Lung microvascular endothelial cell (primary cell): ENCODE measurements at places on chromosomes 1 and 21. TPM values are rescaled to one million over a fixed set of nuclear protein-coding genes. Genes with fewer than 3 reads are reported as not detected.

TDRD10 gene
- 3.5 and 5.0 TPM in 2 replicates for total RNA-seq

C8A gene
- total RNA-seq, result not detected in 2 replicates

RBM11 gene
- total RNA-seq, result under 0.01 TPM in 1 of 2 replicates, not detected in the other

MCM3AP gene
- total RNA-seq, result 41.8 and 62.5 TPM in 2 replicates

C4BPB gene
- total RNA-seq, result not detected in 2 replicates

TRIM45 gene
- 0.60 and 1.5 TPM in 2 replicates for total RNA-seq

PROK1 gene
- total RNA-seq, result not detected in 2 replicates

GPR37L1 gene
- total RNA-seq, result under 0.01 TPM in 1 of 2 replicates, not detected in the other

GRCh38 chr1:44903011-44903680 is 60.1 kb upstream of the PTCH2 start:
- no peak for DNase-seq

DNA sequence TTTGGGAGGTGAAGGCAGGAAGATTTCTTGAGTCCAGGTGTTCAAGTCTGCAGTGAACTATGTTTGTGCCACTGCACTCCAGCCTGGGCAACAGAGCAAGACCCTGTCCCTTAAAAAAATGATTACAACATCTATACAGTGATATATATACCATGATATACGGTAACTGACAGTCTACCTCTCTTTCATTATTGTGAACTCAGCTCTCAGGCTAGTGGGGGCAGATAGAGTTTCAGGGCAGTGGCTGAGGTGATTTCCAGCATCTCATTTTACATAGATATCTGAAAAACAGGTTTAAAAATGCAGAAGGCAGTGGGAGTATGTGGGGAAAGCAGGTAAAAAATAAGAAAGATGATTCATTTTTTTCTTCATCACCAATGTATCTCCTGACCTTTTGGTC is 8.1 kb upstream of the NTNG1 start:
- DNase-seq, result no peak

DNA sequence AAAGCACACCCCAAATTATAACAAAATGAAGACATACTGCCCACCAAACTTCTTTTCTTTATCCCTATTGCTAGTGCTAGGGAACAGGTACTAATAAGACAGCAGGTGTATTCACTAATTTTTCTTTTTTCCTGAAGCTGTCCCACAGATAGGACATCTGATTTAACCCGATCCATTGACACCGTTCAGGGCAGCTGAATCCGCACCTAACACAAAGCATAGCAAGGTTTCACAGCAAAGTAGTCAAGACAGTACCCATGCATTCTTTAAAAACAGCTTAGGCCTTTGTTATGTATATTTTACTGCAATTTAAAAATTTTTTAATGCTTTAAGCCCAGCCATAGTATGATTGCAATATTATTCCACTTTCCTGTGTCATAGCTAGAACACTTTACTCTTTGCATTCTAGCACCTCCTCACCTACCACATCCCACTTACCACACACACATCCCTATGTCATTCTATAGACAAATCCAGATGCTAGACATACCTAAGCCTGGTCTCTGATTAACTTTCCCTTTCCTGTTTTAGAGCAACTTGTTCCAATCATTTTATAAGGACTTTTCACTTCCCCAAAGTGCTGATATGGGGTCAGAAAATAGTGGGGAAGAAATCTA is 40.4 kb downstream of the GATAD2B start:
- no peak for DNase-seq

GRCh38 chr1:158366783-158367182 is 13.1 kb downstream of the CD1E start:
- no peak for DNase-seq

- DNase-seq, result no peak
Measured at GRCh38 chr21:44890338-44890931, 16.9 kb upstream of the PTTG1IP start.

- no peak for DNase-seq
Measured at GRCh38 chr1:178046591-178047270, 47.2 kb upstream of the RASAL2 start.

DNA sequence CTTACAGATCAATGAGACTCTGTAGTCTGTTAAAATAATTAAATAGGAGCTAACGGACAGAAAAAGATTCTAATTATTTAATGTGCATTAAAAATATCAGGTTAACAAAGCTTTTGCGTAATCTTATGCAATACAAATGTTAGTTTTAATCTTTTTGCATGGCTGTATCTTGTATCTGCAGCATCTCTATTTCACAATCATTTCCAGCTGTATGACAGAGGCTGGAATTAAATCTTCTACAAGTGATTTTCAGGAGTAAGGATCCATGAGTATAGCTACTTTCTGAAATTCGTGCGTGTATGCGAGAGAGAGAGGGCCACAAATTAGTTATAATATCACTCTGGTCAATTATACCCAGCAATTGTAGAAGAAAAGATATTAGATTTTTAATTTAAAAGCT is 1446.8 kb downstream of the NCAM2 start:
- no peak for DNase-seq

DNA sequence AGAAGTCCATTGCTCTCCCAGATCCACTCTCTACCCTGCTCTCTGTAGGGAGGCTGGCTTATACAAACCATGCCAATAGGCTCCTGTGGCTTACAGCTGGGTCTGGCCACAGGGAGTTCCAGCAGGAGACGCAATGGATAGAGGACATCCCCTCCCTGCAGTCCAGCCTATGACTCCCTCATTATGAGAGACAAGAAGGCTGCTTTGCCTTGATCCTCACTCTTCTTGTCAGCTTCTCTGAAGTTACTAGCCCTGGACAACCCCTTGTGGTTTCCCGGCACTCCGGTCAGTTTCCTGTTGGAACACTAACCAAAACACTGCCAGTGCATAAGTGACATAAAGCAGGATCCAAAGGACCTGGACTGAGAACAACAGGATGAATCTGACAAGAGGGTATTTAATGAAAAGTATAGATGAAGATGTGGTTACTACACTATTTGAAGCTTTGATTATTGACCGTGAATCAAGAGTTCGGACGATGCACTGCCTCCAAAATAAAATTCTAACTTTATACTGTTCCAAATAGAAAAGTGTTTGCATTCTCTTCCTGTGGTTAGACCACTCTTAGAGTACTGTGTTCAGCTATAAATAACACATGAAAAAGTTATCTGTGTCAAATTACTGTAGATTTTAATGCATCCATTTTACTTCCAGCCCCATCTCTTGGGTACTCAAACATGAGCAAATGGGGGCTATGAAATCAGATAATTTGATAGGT is 32.7 kb upstream of the ZNF326 start:
- peak; percentile 84 for DNase-seq

DNA sequence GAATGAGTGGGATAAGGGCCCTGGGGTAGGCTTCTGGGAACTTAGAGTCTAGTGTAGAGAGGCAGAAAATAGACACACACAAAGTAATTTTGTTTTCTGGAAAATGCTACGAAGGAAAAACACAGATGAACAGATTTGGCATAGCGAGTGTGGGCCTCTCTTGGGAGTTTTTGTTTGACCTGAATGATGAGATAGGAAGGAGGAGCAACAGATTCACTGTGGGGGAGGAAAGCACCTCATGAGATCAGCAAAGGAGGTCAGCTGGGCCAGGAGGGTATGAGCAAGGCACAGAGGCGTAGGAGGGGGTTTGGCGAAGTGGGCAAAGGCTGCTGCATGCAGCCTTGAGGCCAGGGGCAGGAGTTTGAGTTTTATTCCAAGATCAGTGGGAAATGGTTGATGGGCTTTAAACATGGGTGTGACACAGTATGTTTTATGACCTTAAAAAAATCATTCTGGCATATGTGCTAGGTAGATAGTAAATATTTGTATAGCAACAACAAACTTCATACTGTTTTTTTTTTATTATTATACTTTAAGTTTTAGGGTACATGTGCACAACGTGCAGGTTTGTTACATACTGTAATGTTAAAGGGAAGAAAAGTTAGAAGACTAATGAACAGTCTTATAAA is 57.9 kb downstream of the FGGY start:
- DNase-seq, result no peak

DNA sequence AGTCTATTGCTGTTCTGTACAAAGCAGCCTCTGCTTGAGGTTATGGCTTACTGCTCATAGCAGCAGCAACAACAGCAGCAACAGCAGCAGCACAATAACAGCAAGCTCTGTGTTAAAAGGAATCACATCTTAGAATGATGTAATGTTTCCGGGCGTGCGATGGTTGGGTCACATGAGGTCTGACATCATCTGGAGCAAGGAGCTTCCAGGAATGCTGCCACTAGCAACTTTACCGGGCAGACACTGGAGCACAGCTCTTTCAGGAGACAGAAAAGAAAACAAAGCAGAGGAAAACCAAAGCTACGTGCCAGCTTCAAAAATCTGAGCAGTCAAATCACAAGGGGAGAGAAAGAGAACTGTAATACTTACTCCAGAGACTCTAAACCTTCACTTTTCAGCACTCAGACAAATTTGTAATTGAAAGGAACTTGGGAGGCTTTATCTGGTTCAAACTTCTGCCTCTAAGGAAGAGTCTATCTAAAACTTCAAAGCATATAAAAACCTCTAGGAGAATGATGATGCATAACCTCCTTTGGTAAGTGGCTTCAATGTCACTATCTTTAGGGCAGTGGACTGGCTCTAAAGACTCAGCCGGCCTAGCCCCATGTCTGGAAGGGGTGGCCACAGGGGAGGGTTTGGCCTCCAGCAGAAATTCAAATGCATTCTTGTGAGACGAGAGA is 28.3 kb upstream of the RAB3GAP2 start:
- DNase-seq, result peak; percentile 94

- no peak for DNase-seq
Measured at GRCh38 chr21:41754479-41754891, 12.4 kb downstream of the RIPK4 start.
